ENCODE measurements at places on chromosomes 11 and 22.

GRCh38 chr22:49323751-49324415 lies 503.8 kb downstream of the BRD1 start:
- no peak for DNase-seq

DNA sequence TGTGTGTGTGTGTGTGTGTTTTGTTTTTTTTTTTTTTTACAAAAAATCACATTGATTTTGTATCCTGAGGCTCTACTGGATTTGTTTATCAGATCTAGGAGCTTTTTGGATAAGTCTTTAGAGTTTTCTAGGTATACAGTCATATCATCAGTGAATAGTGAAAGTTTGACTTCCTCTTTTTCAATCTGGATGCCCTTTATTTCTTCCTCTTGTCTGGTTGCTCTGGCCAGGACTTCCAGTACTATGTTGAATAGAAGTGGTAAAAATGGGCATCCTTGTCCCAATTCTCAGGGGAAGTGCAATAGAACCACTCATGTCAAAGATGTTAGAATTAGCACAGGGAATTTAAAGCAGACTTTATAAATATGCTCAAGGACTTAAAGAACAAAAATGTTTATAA lies 32.6 kb upstream of the PRDM11 start:
- no peak for DNase-seq

DNA sequence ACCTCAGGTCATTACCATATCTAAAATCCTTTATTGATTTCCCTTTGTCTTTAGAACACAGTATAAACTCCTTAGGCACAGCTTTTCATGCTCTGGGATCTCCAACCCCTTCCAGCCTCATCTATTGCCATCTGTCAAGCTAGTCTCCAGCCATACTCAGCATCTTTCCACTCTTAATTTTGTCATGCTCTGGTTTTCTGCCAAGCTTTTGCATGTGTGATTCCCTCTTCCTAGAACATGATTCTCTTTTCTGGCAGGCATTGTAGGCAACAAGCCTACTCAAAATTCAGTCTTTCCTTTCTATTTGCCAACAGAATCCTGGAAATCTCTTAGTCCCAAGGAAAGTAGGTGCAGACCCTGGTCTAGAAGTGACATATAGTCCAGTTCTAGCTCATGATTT lies 35.5 kb upstream of the SLC6A5 start:
- no peak for DNase-seq

GRCh38 chr22:35310556-35311550 lies 11.2 kb downstream of the TOM1 start:
- no peak for DNase-seq

DNA sequence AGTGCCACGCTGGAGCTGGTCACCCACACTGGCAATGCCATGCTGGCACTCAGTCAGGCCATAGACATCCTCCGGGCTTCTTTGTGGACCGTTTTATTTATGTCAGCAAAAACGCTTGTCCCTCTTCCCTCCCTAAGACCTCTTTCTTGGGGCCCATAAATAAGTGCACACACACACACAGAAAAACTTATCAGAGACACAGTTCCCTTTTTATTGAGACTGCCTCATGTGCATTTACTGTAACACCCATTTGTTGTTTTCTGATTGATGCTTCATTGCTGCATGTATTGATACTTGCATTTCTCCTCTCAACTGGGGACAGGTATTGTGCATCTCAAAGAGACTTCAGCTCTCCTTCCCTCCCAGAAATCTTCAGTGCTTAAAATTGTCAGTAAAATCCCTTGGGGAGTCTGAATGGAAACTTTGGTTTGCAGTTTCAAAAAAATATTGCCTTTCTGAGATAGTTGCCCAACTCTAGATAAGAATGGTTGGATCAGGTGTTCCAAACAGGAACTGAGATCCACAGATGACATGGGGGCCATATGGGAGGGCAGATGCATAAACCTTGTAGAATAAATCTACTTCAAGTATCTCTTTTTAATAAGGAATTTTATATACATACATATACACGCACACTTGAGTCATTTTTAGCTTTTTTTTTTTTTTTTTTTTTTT lies 50.9 kb downstream of the PPP2R1B start:
- DNase-seq = no peak

- DNase-seq = no peak
These were observed 13.2 kb downstream of the BBS1 start for GRCh38 chr11:66523611-66524010.

DNA sequence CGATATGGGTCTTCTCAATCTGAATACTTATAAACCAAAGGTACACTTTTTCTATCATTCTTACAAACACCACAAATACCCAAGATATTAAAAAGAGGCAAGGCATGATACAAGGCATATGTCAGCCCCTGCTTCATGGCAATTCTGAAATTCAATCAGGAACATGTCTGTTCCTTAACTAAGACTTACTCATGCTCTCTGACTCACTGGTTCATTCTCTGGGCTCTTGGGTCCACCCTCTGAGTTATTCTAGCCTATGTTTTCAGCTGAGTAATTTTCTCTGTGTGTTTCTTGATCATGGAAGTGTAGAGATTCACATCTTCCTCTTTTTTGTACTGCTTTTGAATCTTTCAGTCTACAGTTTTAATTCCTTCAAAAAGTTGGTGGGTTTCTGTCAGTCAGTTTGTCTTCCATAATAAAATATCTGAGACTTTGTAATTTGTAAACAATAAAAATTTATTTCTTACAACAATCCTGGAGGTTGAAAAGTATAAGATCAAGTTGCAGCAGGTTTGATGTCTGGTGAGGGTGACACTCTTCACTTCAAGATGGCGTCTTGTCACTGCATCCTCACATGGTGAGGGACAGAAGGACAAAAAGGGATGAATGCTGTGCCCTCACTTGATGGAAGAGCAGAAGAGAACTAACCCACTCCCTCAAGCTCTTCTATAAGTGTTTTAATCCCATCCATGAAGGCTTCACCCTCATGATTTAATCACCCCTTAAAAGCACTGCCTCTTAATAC lies 211.7 kb downstream of the FAM76B start:
- DNase-seq = no peak

- DNase-seq = no peak
These were observed 13.5 kb upstream of the ADORA2A start for GRCh38 chr22:24413736-24414385.

- no peak for DNase-seq
These were observed 418.2 kb downstream of the METTL15 start for GRCh38 chr11:28526406-28526751.

DNA sequence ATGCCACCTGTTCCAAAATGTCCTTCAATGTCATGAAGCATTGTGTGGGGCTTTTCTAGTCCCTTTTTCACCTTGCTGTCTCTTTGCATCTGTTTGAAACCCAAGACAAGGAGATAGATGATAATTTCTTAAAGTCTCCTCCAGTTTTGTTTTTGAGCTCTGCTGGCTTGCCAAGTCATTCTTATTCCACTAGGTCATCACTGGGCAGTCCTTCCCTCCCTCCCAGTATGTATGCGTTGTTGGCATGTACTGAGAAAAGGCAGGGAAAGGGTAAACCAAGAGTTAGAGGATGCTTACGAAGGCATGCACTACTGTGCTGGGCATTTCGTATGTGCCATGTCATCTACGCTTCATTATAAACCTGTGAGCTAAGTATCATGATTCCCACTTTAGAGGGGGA lies 78.6 kb downstream of the PARVA start:
- DNase-seq = no peak

GRCh38 chr11:7246179-7246578 lies 5.5 kb upstream of the SYT9 start:
- no peak for DNase-seq

- DNase-seq = no peak
These were observed 215.9 kb upstream of the CCDC90B start for GRCh38 chr11:83502041-83502440.

DNA sequence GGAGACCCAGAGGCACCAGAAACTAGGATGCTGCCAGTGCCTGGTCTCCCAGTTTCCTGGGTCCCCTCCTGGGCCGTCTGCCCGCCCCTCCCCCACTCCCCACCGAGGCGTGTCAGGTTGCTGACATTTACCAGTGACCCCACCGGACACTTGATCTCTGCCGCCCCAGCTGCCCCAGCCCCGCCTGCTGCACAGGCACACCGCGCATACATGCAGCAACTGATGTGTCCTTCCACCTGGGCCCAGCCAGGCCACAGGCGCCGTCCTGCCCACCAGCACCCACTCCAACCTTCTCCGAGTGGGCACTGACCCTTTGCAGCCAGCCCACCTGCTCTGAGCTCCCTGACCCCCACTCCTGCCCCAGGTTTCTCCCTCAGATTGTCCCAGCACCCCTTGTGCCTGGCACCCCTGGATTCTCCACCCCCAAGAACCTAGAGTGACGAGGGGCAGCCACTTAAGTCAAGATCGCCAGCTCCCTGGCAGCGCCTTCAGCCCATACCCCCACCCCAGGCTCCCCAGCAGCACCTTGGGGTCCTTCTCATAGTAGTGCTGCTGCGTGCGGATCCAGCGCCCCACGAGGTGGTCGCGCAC lies 548 bp downstream of the PYGM start:
- no peak for DNase-seq

DNA sequence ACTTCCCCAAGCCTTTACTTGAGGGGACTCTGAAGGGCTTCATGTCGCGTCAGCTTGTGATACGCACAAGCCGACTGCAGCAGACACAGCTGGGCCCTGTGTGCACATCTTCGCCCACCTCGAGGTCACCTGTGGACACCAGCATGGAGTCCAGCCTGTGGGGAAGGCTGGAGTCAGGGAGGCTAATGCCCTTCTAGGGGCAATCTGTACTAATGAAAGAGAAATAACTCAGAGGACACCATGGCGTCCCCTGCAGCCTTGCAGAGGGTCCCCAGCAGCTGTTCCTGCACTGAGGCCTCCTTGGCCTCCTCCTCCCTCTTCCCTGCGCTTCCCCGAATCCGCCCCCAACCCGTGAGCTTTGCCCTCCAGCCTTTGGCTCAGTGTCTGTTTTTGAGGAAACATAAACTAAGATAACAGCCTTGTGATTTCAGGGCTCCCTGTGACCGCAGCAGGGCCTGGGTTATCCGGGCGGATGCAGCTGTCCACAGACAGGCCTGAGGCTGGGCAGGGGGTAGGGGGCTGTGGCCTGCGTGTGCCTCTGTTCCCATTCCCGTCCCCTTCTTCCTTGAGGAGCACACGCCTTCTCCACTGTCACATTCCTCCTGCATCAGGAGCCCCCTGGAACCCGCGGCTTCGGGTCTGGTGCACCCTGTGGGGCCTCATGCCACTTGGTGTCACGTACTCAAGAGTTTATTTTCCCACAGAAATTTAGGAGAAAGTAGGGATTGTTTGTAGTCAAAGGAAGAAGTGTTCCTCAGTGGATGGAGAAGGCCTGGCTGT lies 25.0 kb downstream of the KRTAP5-5 start:
- DNase-seq = no peak

DNA sequence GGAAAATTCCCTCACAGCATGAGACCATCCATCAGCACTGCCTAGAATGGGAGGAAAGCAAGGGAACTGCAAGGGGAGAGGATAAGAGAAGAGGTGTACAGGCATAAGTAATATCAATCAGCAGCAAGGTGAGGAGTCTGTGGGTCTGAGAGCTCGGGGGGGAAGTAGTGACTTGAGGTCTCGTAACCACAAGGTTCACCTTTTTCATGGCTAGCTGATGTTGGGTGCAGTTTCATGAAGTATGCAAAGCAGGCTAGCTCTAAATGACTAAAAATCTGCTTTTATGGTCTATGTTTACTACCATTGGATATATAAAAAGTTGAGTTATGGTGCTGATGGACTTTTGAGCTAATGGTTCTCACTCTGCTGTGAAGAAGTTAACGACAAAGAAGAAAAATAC lies 35.8 kb downstream of the OR4C6 start:
- DNase-seq = no peak

DNA sequence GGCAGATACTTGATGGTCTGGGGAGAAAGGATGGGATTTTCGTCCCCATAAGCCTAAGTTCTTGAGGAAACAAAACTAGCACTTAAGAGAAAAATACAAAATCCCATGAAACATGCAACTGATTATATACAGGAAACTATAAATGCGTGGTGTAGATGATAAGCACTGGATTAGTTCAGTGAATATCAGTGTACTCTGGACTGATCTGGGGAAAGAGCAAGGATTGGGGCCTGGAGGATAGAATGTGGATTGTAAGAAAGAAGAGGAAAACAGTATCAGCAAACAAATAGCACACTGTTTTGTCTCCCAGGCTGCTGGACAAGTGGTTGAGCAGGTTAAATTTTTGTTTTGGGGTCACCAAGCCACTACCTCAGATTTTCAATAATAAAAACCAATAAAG lies 49.8 kb downstream of the DCUN1D5 start:
- no peak for DNase-seq

GRCh38 chr11:48109046-48109666 lies 107.5 kb upstream of the OR4B1 start:
- DNase-seq = no peak

DNA sequence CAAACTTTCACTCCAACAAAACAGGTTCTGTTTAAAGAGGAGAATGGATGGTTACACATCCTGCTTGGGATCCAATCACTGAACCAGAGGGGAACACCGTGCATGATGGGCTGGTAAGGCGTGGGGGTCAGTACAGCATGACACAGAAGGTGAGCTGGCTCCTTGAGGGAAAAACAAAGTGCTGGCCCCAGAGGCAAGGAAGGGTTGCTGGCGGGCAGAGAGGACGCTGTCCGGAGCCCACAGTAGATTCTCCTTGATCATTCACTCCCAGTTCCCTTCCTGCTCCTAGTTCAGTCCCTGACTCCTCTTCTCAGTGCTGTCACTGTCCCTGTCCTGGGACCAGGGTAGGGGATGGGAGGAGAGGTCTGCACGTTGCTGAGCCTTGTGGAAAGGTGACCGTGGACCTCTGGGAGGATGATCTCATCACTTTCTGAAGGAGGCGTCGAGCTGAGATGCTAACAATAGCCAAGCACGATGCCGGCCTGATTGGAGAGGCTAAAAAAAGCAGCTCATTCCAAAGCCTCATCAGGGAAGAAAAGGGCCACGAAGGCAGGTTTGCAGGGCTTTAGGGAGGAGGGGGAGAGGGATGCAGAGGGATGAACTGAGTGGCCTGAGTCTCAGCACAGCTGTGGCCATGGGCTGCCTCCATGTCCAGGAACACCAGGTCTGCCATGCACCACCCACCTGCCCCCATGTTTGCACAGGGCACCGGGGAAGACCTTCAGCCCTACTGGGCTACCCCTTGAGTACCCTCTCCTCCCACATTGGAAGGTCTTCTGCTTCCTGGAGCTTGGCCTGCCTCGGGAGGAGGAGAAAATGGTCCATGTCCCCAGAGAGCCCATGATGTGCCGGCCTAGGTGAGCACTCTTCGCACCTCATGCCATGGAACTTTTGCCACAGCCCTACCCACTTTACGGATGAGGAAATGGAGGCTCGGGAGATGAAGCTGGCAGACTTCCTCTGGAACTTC lies 72.7 kb upstream of the RTL6 start:
- DNase-seq = no peak

DNA sequence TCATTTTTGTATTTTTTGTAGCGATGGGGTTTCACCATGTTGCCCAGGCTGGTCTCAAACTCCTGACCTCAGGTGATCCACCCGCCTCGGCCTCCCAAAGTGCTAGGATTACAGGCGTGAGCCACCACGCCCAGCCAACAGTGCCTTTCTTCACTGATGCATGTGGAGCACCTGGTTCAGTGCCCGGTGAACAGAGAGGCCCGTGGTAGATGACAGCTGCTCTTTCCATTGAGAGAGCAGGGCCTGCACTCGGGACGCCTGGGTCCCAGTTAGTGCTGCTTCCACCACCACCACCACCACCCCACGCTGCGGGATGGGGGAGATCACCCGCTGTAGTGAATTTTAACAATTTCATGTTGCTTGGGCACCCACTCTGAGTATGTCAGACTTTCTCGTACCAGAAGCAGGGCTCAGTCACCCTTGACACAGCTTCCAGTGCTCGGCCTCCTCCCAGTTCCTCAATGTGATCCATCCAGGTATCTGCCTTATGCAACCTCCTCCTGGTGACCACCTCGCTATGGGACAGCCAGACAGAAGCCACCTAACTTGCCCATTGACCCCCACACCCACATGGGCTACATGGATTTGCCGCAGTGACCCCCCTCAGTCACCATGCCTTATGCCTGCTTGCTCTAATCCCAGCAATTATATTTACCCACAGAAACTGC lies 36.6 kb downstream of the ARRB1 start:
- DNase-seq = no peak
